ENCODE measurements at places on chromosomes 12 and 14.

DNA sequence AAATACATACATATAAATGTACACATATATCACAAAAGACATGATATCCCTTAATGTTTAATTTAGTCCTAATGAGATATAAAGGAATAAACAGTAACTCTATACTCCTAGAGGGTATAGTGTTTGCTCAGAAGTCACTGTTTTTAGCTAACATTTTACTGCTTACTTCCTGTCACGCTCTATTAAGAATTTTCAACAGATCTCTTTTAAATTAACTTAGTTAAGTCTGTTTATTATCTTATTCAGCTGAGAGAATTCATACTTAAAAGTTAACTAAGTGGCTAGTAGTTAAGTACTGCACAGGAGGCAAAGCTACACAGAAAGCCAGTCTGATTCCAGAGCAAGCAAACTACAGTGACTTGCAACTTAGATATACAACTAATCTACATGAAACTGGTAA lies 39.9 kb downstream of the GXYLT1 start:
- DNase-seq, result no peak

GRCh38 chr12:69466867-69467266 lies 3.3 kb upstream of the FRS2 start:
- DNase-seq, result no peak

DNA sequence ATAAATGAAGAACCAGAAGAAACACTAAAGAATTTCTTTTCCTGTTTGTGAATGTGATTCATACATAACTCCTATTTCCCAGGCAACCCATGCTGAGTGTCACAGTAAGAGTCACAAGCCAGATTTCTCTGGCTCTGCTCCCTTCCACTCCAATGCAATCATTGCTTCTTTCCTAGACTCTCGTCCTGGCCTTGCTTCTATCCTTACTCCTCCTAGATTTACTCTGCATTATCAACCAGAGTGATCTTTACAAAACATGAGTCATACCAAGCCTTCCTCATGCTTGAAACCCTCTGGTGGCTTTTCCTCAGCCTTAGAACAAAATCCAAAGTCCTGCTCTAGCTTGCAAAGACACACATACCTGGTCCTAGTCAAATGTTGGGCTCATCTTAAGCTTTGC lies 13.3 kb downstream of the IL22 start:
- DNase-seq, result no peak

- no peak for DNase-seq
These were observed 10.7 kb downstream of the GLT1D1 start for GRCh38 chr12:128863957-128864356.

DNA sequence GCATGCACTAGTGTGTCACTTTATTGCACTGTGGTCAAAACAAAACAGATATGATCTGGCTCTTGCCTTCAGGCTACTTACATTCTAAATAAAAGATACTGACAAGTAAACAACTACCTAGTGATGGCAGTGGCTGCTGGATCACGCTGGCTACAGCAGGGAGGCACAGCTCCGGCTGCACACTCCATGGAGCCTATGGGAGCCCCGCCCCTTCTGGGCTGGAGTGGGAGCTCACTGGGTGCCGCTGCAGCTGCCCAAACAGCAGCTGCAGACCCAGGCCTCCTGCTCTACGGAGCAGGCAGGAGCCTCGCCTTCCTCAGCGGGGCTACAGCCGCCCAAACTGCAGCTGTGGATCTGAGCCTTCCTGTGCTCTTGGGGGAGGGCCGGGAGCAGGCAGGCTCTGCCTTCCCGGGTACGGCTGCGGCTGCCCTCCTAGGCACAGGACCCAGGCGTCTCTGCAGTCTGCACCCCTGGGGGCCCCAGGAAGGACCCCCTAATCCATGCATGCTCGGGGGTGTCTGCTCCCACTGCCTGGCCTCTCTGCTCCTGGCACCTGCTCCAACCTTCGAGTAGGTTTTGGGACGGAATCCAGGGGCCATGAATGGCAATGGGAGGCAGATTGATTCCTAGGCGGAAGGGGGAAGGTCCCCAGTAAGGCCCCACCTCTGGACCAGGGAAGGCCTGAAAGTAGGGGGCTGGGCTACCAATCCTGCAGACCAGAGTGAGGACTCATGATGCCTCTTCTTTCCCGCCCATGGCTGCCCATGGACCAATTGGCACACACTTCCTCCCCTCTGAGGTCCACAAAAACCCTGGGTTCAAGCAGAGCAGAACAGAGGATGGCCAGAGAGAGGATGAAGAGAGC lies 253.1 kb downstream of the ANO6 start:
- DNase-seq, result no peak

All from RPMI8226 (cell line).